Left ventricle myocardium inferior (tissue), 1 donor: ENCODE measurements at places on chromosomes 6 and 20. TPM values are rescaled to one million over a fixed set of nuclear protein-coding genes. Genes with fewer than 3 reads are reported as not detected.

- DNase-seq, result no peak
Measured at GRCh38 chr6:36751091-36751490, 53.5 kb downstream of the RAB44 start.

DNA sequence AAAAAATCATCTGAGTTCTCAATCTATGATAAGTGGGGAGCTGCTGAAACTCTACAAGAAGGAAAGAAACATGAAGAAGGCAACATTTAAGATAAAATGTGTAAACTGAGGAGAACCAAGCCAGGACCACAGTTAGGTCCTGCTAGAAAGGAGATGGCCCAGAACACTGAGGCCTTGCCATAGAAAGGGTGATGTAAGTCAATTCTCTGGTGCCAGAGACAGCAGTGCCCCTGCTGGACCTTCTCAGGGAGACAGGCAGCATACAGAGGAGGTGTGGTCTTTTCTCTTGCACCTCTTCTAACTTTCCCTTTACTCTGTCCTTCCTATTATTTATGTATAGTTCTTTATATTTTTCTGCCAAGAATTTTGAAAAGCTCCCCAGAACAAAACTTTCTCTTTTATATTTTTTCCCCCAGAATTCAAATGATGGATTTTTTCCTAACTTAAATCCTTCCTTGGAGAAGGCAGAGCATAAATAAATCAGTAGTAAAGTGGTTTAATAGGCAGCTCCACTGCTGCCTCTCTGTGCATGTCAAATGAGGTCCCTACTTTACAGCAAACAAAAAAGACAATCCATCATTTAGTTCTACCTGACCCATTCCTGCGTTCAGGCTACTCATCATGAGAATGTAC lies 9.0 kb downstream of the UQCC2 start:
- DNase-seq, result no peak

DNA sequence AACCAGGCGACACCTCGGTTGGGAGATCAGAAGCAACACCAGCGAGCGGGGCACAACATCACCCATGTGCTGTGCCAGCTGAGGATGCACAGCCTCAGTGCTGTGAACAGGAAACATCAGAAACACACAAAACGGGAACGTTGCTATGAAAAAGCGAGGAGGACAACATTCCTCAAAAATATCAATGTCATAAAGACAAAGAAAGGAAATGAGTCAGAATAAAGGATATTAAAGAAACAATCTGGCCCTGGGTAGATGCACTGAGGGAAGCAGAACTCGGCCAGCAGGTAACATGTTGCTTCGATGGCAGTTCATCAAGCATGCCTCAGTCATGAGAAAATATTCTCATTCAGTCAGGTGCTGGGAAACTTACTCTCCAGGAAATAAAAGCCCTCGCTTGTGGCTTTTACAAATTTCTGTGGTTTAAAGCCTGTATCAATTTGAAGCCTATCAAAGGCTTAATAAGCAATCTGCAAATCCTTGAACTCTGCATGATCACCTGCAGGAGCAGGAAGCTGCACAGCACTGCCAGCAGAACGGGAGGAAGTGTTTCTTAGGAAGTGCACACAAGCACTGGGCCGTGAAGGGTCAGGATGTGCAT lies 77.5 kb downstream of the GINS1 start:
- DNase-seq, result no peak

Gene FOXF2
- total RNA-seq, result 0.30 TPM

Gene ZNF311
- 0.36 TPM for total RNA-seq

Gene LY6G6F
- total RNA-seq, result not detected
